ENCODE measurements at places on chromosomes 1 and 21.

DNA sequence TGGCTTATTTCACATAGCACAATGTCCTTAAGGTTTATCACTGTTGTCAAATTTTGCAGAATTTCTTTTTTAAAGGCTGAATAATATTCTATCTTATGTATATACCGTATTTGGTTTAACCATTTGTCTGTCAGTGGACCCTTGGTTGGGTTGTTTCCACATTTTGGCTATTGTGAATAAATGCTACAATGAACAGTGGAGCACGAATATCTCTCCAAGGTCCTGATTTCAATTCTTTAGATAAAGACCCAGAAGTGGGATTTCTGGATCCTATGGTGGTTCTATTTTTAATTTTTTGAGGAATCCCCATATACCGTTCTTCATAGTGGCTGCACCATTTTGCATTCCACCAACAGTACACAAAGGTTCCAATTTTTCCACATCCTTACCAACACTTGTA is 5.8 kb upstream of the ZBTB17 start:
- DNase-seq = no peak

DNA sequence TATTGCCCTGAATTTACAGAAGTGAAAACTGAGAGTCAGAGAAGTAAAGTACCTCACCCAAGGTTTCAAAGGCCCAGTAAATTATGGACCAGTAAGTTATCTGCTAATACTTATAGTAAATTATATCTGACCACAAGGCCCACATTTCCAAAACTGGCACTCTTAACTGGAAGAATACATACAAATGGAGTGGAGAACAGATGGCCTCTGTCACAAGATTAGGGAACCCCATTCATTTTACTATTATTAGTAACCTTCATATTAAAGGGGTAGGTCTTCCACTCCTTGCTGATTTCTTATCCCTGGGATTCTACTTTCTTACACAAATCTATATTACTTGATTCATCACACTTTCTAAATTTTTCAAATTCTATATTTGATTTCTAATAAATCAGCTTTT is 588.8 kb downstream of the NEGR1 start:
- no peak for DNase-seq

GRCh38 chr1:230781594-230781993 is 34.4 kb downstream of the CAPN9 start:
- no peak for DNase-seq

- no peak for DNase-seq
Measured at GRCh38 chr1:76450229-76450628, 375.7 kb downstream of the ST6GALNAC3 start.

DNA sequence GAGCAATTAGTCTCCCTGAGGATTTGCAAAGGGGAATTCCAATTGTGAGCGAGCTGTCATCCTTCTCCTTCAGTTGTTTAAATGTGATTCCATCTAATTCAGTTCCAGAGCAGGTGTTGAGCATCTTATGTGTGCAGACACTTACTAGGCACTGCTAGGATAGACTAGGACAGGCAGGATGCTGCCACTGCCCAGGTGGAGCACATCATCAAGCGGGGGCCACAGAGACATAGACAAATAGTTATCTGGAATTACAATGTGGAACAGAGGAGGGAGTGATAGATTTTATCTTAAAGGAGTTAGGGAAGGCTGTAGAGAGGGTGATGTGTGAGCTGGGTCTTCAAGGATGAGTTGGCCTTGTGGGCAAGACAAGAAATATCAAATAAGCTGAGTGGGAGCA is 55.9 kb downstream of the CDC7 start:
- DNase-seq = no peak

DNA sequence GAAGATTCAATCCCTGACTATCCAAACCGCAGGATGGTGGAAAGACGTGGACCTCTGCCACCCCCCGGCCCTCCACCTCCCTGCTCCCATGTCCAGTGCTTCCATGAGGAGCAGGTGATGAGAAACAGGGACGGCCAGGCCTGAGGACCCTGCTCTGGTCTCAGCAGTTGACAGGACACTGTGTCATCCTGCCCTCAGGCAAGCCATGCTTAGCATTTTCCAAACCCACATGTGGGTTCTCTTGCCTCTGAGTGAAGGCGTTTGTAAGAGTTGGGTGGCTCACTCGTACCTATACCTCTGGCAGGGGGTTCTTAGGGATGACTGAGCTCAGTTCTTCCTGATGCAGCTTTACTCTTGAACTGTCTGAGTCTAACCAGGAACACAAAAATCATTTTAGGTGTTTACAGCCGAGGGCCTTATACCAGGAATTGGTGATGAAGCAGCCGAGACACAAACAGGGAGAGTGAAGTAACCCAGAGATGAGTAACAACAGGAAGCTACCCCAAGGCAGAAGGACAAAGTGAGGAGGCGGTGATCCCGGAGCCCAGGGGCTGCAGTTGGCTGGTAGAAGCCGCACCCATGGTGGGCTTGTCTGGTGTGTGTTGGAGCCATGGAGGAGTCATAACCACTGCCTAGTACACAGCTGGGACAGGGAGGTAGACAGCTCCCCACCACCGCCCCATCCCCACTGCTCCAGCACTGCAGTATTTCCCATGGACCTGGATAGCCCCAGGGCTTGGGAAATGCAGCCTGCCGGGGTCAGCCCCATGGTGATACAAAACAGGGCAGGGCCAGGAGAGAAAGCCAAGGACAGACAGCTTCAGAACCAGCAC is 21.4 kb downstream of the MYBPH start:
- DNase-seq = no peak

GRCh38 chr1:216081445-216081844 is 341.8 kb downstream of the USH2A start:
- no peak for DNase-seq

- DNase-seq = no peak
Measured at GRCh38 chr1:32501865-32502264, 37.0 kb downstream of the ZBTB8B start.

- DNase-seq = no peak
Measured at GRCh38 chr1:28163496-28164161, 12.9 kb downstream of the PTAFR start.

DNA sequence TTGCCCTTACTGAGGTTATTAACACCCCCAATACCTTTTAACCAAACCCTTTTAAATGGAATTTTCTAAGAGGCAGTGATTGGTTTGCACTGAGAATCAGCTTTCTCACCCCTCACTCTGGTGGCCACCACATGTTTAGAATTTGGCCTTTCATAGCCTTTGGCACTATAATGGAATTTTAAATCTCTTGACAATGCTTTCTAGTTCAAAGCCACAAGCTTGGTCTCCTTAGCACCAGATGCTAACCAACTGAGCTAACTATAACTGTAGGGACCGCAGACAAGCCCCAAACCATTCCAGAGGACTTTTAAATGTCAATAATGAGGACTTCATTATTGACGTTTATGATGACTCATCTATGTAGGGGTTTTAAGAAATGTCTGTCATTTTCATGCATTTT is 238.7 kb upstream of the SNX7 start:
- DNase-seq = no peak

- DNase-seq = no peak
Measured at GRCh38 chr1:216476341-216476740, 53.1 kb upstream of the USH2A start.

GRCh38 chr1:32817815-32818786 is 648 bp downstream of the S100PBP start:
- no peak for DNase-seq

DNA sequence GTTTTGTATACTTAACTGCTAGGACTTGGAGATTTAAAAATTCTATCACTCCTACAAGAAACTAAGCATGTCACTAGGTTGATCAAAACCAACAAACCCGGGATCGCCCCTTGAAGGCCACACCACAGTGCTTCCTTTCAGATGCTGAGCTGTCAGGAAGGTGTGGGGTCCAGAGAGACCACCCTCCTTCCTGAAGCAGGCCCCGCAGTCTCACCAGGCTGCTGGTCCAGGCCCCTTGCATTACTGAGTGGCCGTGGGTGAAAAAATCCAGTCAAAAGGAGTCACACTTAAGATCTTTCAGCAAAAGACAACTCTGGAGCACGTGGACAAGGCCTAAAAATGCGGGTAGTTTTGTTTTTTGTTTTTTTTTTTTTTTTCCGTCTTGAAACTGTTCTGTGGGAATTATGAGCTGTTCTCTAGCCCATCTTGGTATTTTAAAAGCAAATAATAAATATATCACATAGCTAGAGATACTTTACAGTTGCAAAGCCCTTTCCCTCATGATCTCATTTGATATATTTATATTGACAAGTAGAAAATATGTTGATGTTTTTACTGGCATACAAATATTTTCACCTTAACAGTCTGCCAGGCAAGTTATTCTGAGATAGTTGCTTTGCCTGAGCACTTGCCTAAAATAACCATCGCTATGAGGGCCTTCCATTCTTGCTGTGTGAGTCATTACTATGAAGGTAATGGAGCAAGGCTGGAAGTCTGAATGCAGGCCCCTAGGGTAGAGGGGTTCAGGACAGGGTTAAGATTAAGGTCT is 73.1 kb upstream of the EDEM3 start:
- DNase-seq = no peak

DNA sequence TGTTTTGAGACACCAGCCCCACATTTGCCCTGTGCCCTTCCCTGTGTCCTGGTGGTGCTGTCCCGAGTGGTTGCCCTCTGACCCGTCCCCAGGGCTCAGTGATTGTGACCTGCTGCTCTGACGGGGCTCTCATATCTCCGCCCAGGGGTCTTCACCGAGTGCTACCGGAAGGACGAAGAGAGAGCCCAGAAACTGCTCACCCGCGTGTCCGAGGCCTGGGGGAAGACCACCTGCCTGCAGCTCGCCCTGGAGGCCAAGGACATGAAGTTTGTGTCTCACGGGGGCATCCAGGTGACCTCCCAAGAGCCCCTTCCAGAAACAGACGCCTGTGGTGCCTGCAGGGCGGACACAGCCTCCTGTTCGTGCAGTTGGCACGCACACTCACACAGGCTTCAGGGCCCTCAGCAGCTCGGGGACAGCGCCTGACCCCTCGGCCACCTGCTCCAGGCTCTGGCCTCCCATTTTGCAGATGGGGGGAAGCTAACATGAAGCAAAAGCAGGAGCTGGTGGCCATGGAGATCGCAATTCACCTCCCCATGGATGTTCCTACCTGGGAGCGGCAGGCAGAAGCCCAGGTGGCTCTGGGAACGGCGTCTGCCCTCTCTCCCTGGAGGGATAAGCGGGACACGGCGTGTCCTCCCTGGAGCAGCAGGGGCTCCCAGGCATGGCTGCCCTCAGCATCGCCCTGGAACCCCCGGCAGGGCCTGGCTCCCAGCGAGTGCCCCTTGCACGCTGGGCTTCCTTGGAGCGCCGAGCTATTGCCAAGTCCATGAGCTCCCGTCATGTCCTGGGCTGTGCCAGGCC is 45.9 kb downstream of the TRPM2 start:
- no peak for DNase-seq

- DNase-seq = no peak
Measured at GRCh38 chr1:79059341-79059740, 52.8 kb upstream of the ADGRL4 start.

GRCh38 chr1:55078470-55078869 is 39.1 kb downstream of the PCSK9 start:
- no peak for DNase-seq

DNA sequence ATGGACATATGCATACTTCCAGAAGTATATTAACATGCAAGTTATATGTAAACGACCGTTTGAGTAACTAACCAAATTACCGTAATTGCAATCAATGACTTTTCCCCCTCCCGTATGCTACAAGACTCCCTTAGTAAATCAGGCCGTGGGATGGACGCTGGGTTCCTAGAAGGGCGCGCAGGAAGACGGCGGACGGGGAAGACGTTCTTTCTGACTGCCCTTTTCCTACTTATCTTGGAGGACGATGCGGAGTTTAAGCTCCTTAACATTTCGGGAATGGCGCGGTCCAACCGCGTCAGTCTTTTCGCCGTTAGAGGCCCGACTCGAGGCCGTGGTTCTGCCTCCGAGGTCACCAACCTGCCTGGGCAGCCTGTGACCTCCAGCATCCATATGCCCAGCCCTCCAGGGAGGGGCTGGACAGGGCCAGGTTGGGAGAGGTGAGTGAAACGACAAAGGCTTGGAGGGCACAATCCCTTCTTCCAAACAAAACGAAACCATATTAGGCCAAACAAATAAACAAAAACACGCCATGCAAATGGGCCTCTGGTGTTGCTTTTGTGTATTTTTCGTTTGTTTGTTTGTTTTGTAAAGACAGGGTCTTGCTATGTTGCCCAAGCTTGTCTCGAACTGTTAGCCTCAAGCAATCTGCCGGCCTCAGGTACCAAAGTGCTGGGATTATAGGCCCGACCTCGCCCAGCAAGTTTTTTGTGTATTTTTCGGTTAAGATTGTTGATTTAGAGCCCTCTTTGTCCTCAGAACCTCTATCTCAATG is 873 bp upstream of the PI4KB start:
- no peak for DNase-seq

- no peak for DNase-seq
Measured at GRCh38 chr1:23561076-23561812, 1.9 kb upstream of the ID3 start.

- no peak for DNase-seq
Measured at GRCh38 chr1:230066031-230066430, 1.0 kb upstream of the GALNT2 start.

DNA sequence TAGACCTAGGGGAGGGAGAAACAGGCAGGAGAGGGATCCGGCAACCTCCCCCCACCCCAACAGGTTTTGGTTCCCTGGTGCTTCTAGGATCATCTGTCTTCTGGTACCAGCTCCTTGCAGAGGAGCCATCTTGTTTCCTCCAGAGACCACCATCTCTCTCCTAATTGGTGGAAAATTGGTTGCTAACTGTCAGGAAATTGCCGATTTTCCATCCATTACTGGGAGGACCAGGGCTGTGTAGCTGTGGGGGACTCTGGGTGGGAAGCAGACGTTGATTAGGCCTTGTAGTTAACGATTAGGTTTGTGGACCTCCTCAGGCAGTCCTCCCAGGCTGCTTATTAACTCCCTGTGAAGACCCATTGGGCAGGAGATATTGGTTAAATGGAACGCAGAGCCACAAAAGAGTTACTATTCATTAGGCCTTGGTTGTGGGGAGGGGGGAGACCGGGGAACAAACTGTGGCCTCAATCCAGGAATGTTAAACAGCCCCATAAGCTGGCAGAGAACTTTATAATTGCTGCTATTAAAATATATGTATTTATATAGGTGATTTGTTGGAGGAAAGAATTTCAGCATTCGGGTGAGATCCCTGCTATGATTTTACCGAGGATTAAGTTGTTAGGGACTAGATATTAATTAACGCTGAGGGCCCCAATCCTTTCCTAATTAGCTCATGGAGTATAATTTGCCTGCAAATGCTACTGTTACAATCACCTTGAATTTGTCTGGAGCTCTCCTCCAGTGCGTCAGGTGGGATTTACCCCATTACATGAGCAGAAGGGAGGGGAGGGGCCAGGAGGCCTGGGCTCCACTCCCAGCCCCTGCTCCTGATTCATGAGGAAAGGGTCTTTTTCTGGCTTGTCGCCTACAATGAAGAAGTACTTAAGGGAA is 61.2 kb upstream of the TRABD2B start:
- no peak for DNase-seq
